ENCODE measurements at places on chromosomes 16 and 17. TPM values are rescaled to one million over a fixed set of nuclear protein-coding genes. Genes with fewer than 3 reads are reported as not detected.

TP53TG3 gene
- not detected for total RNA-seq

PDIA2 gene
- not detected for total RNA-seq

UNC13D gene
- total RNA-seq = 190 TPM

GRCh38 chr17:20267459-20267842, 199.9 kb downstream of the LGALS9B start:
- H3K4me3 ChIP-seq = no peak overlapping the region
- H3K27ac ChIP-seq = no peak overlapping the region
- H3K36me3 ChIP-seq = no peaks in the 10 kb centered on the region
- H3K4me1 ChIP-seq = peaks cover 36% of the 10 kb centered on the region
- no peak for DNase-seq
- no peaks in the 10 kb centered on the region for H3K27me3 ChIP-seq

- H3K4me3 ChIP-seq = no peak overlapping the region
- DNase-seq = no peak
- H3K27me3 ChIP-seq = no peaks in the 10 kb centered on the region
- no peaks in the 10 kb centered on the region for H3K36me3 ChIP-seq
- H3K27ac ChIP-seq = no peak overlapping the region
These were observed 295.4 kb upstream of the KCNJ16 start for GRCh38 chr17:69779378-69780214.

DNA sequence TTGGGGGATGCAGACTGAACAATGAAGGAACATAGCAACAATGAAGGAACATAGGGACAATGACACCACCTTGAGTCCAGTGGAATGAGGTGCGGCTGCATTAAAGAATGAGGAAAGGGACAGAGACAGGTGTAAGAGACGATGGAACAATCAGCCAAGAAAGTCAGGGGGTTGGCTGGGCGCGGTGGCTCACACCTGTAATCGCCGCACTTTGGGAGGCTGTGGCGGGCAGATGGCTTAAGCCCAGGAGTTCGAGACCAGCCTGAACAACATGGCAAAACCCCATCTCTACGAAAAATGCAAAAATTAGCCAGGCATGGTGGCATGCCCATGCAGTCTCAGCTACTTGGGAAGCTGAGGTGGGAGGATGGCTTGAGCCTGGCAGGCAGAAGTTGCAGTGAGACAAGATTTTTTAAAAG, 13.6 kb upstream of the CBFB start:
- peak overlapping the region; percentile 89 for H3K4me3 ChIP-seq
- H3K27ac ChIP-seq = peak overlapping the region; percentile 93
- peaks cover 48% of the 10 kb centered on the region for H3K4me1 ChIP-seq
- H3K36me3 ChIP-seq = peaks cover 14% of the 10 kb centered on the region
- no peaks in the 10 kb centered on the region for H3K27me3 ChIP-seq

GRCh38 chr16:66953462-66954096, 7.5 kb upstream of the CES3 start:
- no peak overlapping the region for H3K27ac ChIP-seq
- H3K36me3 ChIP-seq = peaks cover 7% of the 10 kb centered on the region
- no peak for DNase-seq
- H3K4me3 ChIP-seq = no peak overlapping the region

DNA sequence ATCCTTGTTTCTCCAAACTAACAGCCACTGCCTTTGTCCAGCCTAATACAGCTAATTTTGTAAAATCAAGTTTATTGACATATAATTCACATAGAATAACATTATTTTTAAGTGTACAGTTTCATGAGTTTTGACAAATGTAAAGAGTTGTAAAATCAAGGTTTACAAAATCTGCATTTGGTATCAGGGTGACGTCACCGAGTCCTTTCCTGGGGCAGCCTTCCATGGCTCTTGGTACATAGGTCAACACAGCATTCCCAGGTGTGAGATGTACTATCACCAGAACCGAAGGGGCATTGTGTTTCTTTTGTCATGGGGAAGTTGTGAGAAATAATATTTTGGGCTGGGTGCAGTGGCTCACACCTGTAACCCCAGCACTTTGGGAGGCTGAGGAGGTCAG, 42.9 kb downstream of the PSMD12 start:
- H3K4me1 ChIP-seq = no peaks in the 10 kb centered on the region
- no peak overlapping the region for H3K4me3 ChIP-seq
- no peaks in the 10 kb centered on the region for H3K36me3 ChIP-seq
- no peak overlapping the region for H3K27ac ChIP-seq

- peaks cover 1% of the 10 kb centered on the region for H3K4me1 ChIP-seq
- H3K36me3 ChIP-seq = peaks cover 46% of the 10 kb centered on the region
- H3K4me3 ChIP-seq = no peak overlapping the region
- no peak overlapping the region for H3K27ac ChIP-seq
These were observed 13.7 kb downstream of the LIMD2 start for GRCh38 chr17:63686138-63686685.

- no peaks in the 10 kb centered on the region for H3K27me3 ChIP-seq
- no peak overlapping the region for H3K27ac ChIP-seq
- H3K4me3 ChIP-seq = no peak overlapping the region
- DNase-seq = no peak
- H3K4me1 ChIP-seq = no peaks in the 10 kb centered on the region
These were observed 2291.3 kb downstream of the TP53TG3F start for GRCh38 chr16:35750701-35751104.
